ENCODE measurements at places on chromosomes 5 and 9. TPM values are rescaled to one million over a fixed set of nuclear protein-coding genes. Genes with fewer than 3 reads are reported as not detected.

The NPDC1 gene
- total RNA-seq, result 129 TPM

The SMIM33 gene
- total RNA-seq, result not detected

- DNase-seq, result no peak
Observed at GRCh38 chr9:129876815-129877214, 41.6 kb downstream of the USP20 start.

GRCh38 chr9:127522727-127523126 lies 71.4 kb downstream of the LRSAM1 start:
- no peak for DNase-seq

DNA sequence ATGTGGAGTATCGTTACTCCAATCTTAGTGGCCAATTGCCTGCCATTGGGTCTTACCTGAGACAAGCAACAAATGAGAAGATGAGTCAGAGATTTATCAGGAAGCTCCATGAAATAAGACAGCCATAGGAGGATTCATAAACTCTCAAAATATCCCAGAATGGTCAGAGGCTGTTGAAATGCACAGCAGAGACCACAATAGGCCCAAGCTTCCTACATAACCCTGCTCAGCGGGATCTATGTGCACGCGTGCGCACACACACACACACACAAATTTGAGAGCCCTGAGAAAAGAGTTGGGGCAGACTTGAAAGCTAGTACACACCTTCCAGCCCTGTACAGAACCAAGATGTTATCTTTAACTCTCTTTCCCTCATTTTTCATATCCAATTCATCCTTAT lies 9.8 kb downstream of the UIMC1 start:
- no peak for DNase-seq

- DNase-seq, result no peak
Observed at GRCh38 chr5:115402822-115403577, 106.5 kb upstream of the CCDC112 start.

Data from posterior vena cava (tissue), 2 donors.